ENCODE measurements at places on chromosomes 2 and 18. TPM values are rescaled to one million over a fixed set of nuclear protein-coding genes. Genes with fewer than 3 reads are reported as not detected.

ERMN gene
- total RNA-seq: 2.2 TPM

TLX2 gene
- total RNA-seq: not detected

ITGB6 gene
- 46.1 TPM for total RNA-seq

CPLX4 gene
- not detected for total RNA-seq

NCKAP5 gene
- 1.1 TPM for total RNA-seq

RND3 gene
- 98.0 TPM for total RNA-seq

CXCR1 gene
- not detected for total RNA-seq

TIMM21 gene
- total RNA-seq: 38.1 TPM

KIAA2012 gene
- total RNA-seq: not detected

IL18R1 gene
- total RNA-seq: 7.2 TPM

TUBA4B gene
- not detected for total RNA-seq

CEP76 gene
- 7.4 TPM for total RNA-seq

FIGN gene
- 13.9 TPM for total RNA-seq

ABCB11 gene
- 0.66 TPM for total RNA-seq

AKAIN1 gene
- not detected for total RNA-seq

GKN2 gene
- total RNA-seq: not detected

DNAH6 gene
- total RNA-seq: 4.1 TPM

NEUROD1 gene
- not detected for total RNA-seq

C1QL2 gene
- 0.66 TPM for total RNA-seq

TMEM163 gene
- total RNA-seq: 0.66 TPM

KATNAL2 gene
- total RNA-seq: 16.8 TPM

SMYD1 gene
- 3.3 TPM for total RNA-seq

DLGAP1 gene
- 17.6 TPM for total RNA-seq

SLC35F5 gene
- 77.8 TPM for total RNA-seq

MEP1B gene
- 0.15 TPM for total RNA-seq

TDRD15 gene
- total RNA-seq: 0.59 TPM

REEP1 gene
- total RNA-seq: 0.32 TPM

POU3F3 gene
- total RNA-seq: 0.98 TPM

NEU4 gene
- total RNA-seq: 3.0 TPM

SPATA3 gene
- total RNA-seq: not detected

SCG2 gene
- 0.66 TPM for total RNA-seq

NFATC1 gene
- 18.0 TPM for total RNA-seq

FER1L5 gene
- 0.73 TPM for total RNA-seq

RAB11FIP5 gene
- 20.6 TPM for total RNA-seq

ADRA2B gene
- total RNA-seq: 1.3 TPM

DNAJC10 gene
- total RNA-seq: 41.8 TPM

SIX2 gene
- 1.5 TPM for total RNA-seq

MYO7B gene
- total RNA-seq: not detected

CFAP210 gene
- total RNA-seq: 0.66 TPM

ADGRF3 gene
- total RNA-seq: not detected

SPC25 gene
- 1.0 TPM for total RNA-seq

DYNAP gene
- not detected for total RNA-seq

ELMOD3 gene
- total RNA-seq: 42.9 TPM

FBXO15 gene
- 1.3 TPM for total RNA-seq

Data from breast epithelium (tissue), 4 donors.